ENCODE measurements at places on chromosomes 12 and 14. TPM values are rescaled to one million over a fixed set of nuclear protein-coding genes. Genes with fewer than 3 reads are reported as not detected.

Gene TC2N
- 42.8 TPM for total RNA-seq

- DNase-seq: no peak
Observed at GRCh38 chr12:79661629-79662028, 29.1 kb downstream of the PAWR start.

- DNase-seq: no peak
Observed at GRCh38 chr12:64780531-64781279, 21.5 kb upstream of the GNS start.

DNA sequence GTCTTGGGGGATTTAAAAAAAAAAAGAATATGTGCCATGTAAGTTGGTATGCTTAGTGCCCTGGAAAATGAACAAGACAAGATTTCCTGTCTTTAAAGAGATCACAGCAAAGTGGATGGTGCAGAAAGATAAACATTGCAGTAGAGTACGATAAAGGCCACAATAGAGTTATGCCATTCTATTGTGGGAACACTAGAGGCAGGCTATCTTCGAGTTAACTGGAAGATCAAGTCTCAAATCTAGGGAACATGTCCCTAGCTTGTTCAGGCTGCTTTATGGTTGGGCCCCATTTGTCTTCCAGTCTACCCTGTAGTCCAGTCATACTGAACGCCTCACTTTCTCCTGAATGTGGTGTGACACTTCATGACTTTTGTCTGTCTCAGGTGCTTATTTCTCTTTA is 18.7 kb upstream of the CCT2 start:
- no peak for DNase-seq

Gene KRT73
- 0.98 TPM for total RNA-seq

GRCh38 chr12:953776-954175 is 4.3 kb upstream of the RAD52 start:
- DNase-seq: no peak

GRCh38 chr12:13206560-13206897 is 10.0 kb downstream of the EMP1 start:
- no peak for DNase-seq

- DNase-seq: no peak
Observed at GRCh38 chr14:96538990-96539317, 36.8 kb downstream of the PAPOLA start.

DNA sequence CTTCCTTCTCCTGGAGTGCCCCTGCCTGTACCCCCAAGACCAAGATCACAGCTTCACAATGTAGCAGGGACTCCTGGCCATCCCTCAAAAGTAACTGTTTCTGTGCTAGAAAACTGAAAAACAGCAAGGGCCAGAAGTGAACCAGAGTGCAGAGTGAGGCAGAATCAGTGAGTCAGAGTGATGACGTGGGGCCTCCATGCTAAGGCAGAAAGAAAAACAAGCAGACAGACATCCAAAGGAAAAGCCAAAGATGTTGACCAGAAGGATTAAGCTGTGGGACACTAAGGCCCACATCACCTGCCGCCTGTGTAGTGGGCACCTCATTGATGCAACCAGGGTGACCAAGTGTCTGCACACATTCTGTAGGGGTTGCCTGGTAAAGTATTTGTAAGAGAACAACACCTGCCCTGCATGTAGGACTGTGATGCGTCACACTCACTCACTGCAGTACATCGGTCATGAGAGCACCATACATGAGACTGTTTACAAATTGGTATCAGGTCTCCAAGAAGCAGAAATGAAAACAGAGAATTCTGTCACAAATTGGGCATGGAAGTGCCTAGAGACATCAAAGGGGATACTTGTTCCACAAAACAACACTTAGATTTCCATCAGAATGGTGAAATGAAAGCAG is 51.2 kb downstream of the ARMH4 start:
- DNase-seq: no peak

DNA sequence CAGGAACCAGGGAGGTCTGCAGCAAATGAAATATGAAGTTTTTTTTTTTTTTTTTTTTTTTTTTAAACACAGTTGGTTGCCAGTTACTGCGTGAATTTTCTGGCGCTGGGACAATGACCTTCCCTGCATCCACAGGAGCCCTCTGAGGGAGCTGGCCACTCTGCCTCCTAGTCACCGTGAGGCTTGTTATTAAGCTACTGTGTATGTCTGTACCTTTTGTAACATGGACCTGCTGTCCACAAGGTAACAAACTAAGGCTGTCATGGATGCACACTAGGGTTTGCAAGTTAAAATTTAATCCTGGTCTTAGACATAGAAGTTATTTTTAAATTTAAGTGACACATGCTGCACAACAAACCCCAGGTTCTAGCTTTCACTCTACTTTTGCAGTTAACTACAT is 211.0 kb downstream of the SSPN start:
- DNase-seq: no peak

DNA sequence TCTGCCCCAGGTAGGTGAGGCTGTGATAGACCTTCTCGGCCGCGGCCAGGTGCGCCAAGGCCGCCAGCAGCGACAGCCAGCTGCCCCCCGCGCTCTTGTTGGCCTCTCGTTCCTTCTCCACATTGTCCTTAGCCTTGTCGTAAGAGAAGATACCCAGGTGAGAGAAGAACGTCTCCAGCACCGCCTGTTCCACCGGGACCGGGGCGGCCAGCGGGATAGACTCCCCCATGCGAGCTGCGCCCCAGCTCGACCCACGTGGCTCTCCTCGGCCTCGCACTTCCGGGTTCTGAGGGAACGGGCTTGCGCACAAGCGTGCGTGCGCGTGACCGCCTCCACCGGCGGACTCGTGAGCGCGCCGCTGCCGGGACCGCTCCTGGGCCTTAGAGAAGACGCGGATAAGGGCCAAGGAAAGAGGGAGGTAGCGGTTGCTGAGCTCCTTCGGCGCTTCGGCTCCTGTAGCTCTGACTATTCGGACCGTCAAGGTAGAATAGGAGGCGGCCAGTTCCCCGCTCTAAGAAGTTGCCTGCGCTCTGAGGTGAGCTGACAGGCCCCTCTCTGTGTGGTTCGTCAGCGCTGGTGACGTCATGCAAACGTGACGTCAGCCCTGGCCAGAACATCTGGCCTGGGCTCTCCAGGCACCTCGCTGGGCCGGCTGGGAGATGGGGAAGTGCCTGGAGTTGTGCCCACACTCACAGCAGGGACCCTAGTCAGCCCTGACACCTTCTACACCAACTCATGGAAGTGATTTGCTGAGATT is at the start of gene KICS2:
KICS2 (minus strand) TSS at position 288 of the 757 bp plus-strand sequence; CDS start at position 229, 59 bp downstream.
- DNase-seq: peak; percentile 93

Gene HOXC6
- total RNA-seq: not detected

- DNase-seq: no peak
Observed at GRCh38 chr12:107778383-107779025, 4.0 kb downstream of the ASCL4 start.

DNA sequence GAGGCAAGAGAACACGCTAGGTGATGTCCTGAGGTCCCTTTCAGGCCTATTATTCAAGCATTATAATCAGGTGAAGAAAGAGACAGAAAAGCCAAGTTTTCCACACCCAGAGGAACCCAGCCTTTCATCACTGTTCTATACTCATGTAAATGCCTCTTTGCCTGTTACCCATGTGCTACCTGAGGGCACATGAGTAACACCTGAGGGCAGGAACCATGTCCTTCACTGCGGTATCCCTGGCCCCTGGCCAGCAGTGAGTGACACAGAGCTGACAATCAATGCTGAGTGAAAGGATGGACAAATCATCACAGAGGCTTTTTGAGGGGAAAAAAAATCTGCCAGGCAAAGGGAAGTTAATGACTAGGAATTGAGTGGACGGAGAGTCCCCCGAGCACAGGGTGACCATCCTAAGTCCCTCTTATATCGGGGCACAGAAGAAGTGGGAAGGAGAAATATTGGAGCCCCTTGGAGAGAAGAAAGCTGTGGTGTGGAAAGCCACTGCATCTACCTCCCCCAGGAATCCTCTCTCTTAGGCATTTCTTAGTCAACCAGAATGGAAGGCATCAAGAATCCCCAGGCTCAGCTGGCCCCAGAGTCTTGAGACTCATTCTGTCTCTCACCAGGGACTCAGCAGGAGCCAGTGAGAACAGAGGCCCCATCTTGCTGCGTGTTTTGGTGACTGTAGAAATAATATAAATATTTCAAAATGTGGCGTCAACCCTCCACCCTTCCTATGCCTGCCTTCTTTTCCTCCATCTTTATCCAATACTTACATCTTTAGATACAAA is 212.9 kb downstream of the DPF3 start:
- no peak for DNase-seq

DNA sequence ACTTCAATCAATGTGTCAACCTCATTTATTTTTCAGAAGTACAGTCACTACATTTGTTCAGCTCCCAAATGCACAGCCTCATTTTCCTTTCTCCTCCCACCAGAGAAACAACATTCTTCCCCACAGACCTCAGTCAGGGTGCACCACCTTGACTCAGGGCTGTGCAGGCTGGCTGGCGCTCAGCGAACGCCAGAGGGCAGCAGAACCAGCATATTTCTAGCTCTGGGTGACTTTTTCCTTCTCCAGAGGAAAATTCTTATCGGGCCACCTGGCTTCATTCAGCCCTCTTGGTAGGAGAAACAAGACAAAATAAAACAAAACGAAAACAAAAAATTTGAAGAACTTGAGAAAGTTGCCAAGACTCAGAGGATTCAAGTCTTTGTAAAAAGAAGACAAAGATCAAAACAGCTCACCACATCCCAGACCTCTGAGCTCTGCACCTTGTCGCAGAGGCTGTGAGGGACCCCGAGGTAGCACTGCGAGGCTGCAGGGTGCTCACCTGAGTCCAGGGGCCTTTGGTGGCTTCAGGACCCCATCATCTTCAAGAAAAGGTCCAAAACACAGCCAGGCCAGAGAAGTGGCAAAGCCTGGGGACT is 33.7 kb downstream of the PAH start:
- no peak for DNase-seq

Gene RPL6
- 2,604 TPM for total RNA-seq

DNA sequence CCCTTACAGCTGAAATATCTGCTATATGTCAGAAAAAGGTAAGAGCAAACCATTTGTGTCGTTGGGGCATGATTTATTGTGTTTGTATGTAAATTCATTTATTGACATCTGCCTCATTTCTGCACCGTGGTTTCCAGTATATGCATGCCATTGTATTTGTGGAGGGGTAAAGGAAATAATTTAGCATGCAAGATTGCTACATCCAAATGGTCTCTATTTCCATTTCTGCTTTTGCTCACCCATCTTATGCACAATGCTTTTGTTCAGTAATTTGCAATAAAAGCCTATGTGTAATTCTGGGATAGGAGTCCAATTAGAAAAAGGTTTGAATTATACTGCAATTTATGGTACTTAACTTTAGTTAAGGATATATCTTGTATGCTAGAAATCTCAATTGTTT is 101.8 kb downstream of the UNC79 start:
- no peak for DNase-seq

DNA sequence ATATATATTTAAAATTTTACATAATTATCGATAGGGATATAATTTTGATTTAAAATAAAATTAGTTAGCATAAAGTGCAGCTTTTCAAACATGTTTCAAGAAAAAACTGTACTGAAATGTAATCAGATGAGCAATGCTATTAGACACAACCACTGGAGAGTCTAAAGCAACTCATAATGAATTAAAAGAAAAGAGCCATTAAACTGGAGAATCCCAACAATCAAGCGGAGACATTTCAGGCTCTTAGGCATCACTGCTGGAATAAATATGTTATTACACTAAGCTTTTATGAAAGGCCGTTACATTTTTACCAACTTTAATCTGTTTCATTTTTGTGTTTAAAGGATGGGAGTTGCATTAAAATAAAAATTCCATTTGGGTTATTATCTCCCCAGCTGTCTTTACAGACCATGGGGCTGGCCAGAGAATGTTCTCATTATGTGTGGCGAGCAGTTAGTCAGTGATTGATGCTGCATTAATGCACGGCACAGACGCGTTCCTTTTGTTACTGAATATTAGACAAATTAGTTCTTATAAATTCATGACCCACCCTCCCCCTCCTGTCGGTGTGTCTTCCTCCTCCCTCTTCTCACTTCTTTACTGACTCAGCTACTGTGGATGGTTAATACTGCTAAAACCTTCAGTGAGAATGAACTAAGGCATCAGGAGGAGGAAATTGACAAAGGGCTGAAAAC is 156.8 kb downstream of the PDZRN4 start:
- no peak for DNase-seq

DNA sequence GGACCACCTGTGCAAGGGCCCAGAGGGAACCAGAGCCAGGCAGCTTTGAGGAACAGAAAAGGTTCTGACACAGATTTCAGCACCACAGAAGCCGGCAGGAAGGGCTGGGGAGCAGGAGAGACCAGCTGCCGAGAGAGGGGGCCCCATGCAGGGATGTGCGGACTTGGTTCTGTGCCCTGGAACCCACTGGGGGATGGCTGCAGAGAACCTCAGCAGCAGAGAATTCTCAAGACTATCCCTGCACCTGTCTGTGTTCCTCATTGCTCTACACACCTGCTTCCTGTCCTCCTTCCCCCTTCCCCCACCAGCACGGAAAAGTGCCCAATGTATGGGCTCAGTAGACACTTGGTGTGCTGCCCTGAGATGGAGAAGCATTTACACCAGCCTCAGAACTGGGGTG is 3.2 kb downstream of the SERPINA9 start:
- no peak for DNase-seq

DNA sequence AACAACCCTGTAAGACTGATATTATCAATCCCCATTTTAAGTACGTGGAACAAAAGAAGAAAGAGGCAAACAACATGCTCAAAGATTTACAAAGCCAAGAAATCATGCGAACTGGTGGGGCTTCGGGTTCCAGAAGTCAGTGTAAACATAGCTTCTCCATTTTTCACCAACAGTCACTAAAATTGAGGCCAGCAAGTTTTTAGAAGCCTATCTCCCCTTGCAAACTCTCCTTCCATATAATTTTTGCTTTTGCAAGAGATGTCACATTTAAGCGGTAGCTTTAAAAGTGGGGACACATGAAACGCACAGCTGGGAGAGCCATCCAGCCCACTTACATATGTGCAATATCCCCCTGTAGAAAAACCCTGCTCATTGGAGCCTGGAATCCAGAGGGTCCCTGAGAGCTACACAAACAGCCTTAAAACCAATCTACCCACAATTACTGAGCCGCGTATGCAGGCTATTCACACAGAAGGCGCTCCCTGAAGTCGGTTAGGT is 797 bp downstream of the SLC11A2 start:
- DNase-seq: no peak

DNA sequence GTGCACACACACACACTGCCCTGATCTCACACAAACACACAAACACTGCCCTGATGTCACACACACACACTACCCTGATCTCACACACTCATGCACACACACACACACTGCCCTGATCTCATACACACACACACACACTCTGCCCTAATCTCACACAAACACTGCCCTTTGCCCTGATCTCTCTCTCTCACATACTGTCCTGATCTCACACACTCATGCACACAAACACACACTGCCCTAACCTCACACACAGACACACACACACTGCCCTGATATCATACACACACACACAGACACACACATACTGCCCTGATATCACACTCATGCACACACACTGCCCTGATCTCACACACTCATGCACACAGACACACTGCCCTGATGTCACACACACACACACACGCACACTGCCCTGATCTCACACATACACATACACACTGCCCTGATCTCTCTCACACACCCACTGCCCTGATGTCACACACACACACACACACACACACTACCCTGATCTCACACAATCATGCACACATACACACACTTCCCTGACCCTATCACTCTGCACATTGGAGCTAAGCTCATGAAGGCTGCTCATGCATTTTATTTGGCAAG is 97.6 kb upstream of the DIO3 start:
- DNase-seq: no peak

GRCh38 chr12:130704606-130705005 is 11.5 kb downstream of the RIMBP2 start:
- no peak for DNase-seq

- DNase-seq: no peak
Observed at GRCh38 chr12:27593266-27593665, 69.3 kb downstream of the PPFIBP1 start.

Gene NANOG
- total RNA-seq: not detected

All from activated naive CD4-positive, alpha-beta T cell treated with anti-CD3 and anti-CD28 coated beads, Interleukin-2, amount 50 U/mL, for 72 hours (primary cell).